ENCODE measurements at places on chromosomes 6 and 20.

DNA sequence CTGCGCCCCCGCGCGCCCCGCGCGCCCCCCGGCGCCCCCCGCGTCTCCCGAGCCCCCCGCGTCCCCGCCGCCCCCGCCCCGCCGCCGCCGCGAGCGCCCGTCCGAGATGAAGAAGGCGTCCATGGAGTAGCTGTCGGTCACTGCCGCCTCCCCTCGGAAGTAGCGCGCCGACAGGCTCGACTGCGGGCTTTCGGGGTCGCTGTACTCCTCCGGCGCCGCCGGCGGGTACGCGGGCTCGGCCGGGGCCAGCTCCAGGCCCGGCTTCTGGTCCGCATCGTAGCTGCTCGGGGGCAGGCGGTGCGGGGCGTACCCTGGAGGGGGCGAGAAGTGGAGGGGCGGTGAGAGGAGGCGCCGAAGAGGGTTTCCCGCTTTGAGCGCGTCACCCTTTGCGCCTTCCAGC, 11.2 kb upstream of the SRXN1 start:
- no peak for DNase-seq

DNA sequence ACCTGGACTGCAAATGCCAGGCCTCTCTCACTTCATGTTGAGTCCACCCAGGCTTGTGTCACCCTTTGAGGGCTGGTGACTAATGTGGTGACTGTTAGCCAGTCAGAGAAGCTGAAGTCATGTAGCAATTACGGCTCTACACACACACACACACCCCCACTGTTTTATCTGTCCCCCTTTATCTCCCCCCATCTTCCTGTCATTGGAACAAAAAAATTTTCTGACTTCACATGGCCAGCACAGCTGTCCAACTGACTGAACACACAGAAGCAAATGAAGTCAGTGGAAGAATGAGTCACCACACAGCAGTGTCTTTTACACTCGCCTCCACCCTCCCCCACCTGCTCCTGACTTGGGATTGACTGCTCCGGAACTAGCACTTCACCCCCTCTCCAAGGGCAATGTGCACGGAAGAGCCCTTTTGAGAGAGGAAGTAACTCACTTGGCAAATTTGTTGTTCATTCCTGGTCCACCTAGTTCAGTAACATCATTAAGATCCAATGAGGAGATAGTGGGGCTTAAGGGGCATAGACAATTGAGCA, 198.0 kb downstream of the RNF144B start:
- DNase-seq = peak; percentile 4

DNA sequence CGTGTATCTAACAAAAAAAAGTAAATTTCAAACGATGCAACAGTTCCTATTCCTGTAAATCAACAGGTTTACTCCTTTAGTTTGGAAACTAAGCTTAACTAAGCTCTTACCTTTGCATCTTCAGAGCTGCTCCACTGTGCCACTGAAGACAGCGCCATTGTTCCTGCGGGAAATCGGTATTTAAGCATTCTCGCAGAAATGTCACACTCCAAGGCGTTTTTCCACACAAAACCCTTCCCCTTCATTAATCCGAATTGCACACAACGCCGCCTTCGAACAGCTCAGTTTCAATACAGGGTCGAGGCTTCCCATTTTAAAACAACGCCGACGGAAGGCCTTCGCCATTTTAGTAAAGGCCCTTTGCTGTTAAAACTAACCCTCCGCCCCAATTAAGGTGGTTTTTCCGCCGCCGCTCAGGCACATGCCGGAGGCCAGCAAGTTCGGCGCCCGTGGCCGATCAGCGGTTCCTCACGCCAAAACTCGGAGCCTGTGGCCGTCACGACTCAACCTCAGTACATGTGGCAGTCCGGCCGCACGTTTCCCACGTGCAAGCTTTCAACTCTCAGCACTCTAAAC, 35.4 kb upstream of the SYNCRIP start:
- no peak for DNase-seq

DNA sequence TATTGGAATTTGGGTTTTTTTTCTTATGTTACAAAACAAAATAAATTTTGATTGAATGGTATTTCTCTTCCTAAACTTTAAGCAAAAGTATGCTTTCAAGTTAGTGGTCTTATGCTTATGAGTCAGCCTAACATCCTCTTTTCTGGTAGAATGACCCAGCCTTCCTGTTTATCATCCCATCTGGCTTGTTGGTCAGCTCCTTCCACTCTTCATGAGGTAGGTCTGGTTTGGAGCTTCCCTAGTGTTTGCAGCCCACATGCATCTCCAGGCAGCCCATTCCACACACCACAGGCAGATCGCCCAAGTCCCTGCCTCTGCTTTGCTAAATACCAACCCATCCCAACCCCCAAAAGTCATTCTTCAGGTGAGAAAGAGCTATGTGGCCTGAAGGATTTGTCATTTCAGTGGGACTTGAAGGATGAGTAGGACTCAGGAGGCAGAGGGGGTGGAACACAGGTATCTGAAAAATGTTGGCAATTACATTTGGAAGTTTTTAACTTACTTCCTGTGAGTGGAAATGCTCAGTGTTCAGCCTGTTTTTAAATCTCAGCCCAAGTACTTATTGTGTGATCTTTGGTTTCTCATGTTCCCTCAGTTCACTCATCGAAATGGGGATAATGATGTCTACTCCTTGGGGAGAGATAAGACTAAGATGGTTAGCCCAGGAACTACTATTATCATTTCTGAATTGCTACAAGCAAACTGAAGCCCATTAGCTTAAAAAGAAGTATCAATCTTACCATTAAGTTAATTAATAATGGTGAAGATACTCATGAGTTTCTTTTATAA, 294.0 kb downstream of the ADGB start:
- no peak for DNase-seq

- DNase-seq = no peak
Observed at GRCh38 chr6:134689177-134689576, 260.7 kb downstream of the ALDH8A1 start.

GRCh38 chr6:109073344-109074132, 21.1 kb downstream of the SESN1 start:
- DNase-seq = no peak

DNA sequence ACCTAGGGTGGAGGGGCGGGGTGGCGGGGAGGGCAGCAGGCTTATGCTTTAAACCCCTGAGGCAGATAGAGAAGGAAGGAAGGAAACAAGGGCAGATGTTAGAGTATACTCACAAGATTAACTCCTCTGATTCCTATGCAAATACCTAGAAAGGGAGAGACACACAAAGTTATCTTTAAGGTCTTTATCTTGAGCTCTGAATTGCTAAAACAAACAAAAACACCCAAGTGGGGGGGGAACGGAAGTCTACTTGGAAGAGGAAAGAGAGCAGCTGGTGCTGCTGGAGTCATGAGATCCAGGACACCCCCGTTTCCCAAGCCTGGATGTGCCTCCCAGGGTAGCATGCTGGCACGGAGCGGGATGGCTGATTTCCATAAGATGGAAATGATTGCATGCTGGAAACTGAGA, 43.4 kb downstream of the PLAGL1 start:
- DNase-seq = no peak

GRCh38 chr6:106574741-106575458, 54.4 kb downstream of the RTN4IP1 start:
- DNase-seq = no peak

DNA sequence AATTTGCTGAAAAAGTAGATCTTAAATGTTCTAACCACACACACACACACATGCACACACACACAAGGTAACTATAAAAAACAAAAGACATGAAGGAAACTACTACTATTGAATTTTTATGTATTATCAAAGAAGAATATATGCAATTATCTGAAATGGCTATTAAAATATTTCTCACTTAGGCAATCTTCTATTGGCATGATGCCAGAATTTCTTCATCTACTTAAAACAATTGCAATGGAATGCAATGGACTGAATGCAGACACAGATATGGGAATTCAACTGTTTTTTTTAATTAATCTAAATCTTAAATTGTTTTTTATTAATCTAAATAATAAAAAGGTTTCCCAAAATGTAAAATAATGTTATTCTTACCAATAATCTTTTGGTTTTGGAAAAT, 152.6 kb upstream of the SMLR1 start:
- DNase-seq = no peak

DNA sequence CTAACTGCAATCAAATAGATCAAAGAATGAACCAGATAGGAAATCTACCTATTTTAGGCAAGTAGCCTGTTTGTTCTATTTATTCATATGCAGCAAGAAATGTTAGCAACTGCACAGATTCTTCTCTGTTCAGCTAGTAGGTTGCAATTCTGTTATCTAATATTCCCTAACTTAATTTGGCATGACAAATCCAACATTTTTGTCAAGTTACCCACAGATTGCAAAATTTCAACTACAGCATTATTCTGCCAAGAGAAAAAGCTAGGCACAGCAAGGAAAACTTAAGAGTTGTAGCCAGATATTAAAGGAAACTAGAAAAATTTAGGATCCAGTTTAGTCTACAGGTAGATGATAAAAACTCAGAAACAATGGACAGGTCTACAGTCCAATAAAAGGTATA, 104.4 kb upstream of the SYNCRIP start:
- DNase-seq = no peak

DNA sequence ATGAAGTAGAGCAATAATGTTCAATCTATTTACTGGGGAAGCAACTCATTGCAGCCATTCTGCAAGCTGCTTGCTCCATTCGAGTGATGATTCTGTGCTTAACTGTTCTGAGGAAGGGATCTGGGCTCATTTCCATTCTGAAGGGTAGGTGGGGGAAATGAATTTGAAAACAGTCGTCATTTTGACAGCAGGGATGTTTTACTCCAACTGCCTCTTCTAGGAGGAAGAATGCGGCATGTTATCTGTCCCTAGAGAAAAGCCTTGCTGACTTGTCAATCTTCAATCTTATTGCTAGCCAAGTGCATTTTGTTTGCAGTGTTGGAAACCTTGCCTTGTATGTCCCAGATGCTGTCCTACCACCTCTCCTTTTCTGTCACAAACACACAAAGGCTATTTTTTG, 105.9 kb downstream of the PRDM13 start:
- DNase-seq = no peak

DNA sequence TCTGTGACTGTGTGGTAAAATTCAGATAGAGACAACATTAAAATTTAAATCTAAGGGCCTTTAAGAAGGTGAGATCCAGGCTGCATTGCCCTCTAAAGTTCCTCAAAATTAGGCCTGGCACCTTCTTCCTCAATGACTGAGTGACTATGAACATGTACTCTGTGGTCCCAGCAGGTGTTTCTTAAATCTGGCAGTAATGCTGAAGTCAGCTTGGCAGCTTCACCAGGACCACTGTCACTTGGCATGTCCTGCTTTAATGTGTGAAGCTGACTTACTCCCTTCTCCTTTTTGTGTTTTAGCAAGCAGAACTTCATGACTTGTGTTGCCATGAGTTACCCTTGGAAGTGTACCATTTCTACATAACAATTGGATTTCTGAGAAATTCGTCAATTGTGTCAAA, 141.7 kb downstream of the NKAIN2 start:
- no peak for DNase-seq

DNA sequence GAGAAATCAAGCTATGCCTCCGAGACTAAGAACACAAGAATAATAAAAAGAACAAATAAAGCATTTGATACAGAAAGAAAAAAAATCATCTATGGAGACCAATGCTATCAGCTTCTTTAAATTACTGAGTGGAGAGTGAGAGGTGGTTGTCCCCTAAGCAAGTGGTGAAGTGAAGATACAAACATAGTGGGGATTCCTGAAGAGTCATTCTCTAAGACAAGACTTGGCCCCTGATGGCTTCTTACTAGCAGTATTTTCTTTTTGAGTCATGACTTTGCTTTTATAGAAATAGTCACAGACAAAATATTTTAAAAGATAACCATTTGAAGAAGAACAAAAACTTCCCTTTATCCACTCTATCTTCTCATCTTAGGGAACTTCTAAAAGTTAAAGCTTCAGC, 261.4 kb upstream of the PRDM1 start:
- DNase-seq = no peak

GRCh38 chr6:110053395-110054240, 75.5 kb downstream of the GPR6 start:
- DNase-seq = no peak

DNA sequence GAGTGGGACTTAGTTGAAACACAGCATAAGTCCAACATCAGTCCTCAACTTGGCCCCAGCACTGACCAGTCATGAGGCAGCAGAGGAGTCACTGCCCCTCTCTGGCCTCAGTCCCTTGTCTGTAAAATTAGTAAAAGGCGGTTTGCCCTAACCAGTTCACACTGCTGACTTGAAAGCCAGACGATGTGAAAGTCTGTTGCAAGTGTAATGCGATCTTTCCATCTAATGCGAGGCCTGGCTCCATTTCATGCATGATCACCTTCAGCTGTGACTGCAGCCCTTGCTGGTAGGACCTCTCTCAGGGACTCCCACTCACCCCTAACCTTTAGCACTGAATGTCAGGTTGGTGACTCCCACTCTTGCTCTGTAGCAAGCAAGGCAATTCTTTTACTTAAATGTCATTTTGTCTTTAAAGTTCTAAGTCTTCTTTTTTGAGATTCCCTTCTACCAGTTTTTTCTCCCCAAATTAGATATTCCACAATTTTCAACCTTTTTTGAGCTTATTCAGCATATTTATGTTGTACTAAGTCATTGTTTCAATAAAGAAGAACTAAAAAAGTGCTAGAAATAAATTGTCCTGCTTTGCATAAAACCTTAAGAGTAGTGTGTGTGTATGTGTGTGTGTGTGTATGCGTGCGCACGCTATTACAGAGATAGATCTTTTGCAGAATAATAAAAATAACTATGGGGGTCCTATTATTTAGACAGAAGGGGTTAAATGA, 245.5 kb downstream of the PACRG start:
- no peak for DNase-seq

DNA sequence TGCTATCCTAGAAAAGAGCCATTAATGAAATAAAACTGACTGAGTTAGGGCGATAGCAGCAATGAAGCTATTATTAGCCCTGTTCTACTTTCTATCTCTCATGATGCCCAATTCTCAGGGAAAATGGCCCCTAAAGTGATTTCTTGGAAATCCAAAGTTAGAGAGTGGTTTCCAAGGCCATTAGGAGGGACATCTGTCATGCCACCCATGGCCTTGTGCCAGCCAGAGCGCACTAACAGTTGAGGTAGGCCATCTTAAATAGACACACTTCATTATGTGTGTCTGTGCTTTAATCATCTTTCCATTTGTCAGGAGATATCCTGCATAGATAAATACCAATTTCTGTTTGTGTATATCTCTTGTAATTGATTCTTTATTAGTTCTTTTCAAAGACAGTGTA, 261.6 kb downstream of the NRN1 start:
- DNase-seq = no peak

- DNase-seq = no peak
Observed at GRCh38 chr20:38642498-38642897, 40.9 kb downstream of the ARHGAP40 start.

- peak; percentile 71 for DNase-seq
Observed at GRCh38 chr6:19879663-19880062, 42.5 kb downstream of the ID4 start.

All from NCI-H510A (cell line).